ENCODE measurements at places on chromosomes 5 and 9. TPM values are rescaled to one million over a fixed set of nuclear protein-coding genes. Genes with fewer than 3 reads are reported as not detected.

Gene TMEM252
- not detected for total RNA-seq

Gene PCDHGA11
- total RNA-seq = 8.5 TPM

Gene CD180
- 0.04 TPM for total RNA-seq

Gene BTNL8
- total RNA-seq = 0.31 TPM

Gene COL23A1
- total RNA-seq = 2.8 TPM

Gene SLC6A3
- 0.09 TPM for total RNA-seq

Gene TPPP
- total RNA-seq = 0.22 TPM

Gene FCN2
- not detected for total RNA-seq

Gene LCN1
- total RNA-seq = not detected

Gene ABLIM3
- total RNA-seq = 1.4 TPM

Gene C6
- total RNA-seq = 0.27 TPM

Gene LRRC26
- not detected for total RNA-seq

Gene SPATA31C1
- total RNA-seq = 0.05 TPM

Gene PRRX2
- 1.5 TPM for total RNA-seq

Gene PCDHA7
- 1.8 TPM for total RNA-seq

Gene PDE6A
- total RNA-seq = 0.50 TPM

Gene UNC13B
- total RNA-seq = 59.5 TPM

Gene PGM5
- 0.35 TPM for total RNA-seq

Gene IFNA21
- not detected for total RNA-seq

Gene CER1
- total RNA-seq = 0.31 TPM

Gene PRDM12
- 0.77 TPM for total RNA-seq

Gene SLC6A19
- 0.10 TPM for total RNA-seq

Gene TXNDC8
- total RNA-seq = not detected

Data from motor neuron (in vitro differentiated cells).